ENCODE measurements at places on chromosomes 4 and X.

DNA sequence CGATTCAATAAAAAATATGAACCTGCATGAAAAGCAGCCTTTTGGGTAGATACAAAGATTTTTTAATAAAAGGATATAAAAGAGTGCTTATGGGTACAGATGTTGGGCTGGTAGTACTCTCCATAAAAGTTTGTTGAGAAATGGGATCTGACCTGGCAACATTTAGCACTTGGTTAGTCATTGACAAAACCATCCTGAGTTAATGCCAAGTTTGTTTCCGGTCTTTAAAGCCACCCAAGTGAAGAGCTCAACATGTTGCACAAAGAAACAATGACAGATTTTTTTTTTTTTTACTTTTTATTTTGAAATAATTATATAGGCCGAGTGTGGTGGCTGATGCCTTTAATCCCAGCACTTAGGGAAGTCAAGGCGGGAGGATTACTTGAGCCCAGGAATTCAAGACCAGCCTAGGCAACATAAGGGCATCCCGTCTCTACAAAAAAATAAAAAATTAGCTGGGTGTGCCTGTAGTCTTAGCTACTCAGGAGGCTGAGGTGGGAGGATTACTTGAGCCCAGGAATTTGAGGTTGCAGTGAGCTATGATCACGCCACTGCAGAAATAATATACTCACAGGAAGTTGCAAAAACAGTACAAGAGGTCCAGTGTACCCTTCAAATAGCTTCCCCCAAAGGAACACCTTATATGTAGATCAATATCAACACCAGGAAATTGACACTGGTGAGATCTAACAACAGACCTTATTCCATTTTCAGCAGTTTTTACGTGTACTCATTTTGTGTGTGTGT lies 16.6 kb downstream of the CHST7 start:
- DNase-seq = no peak

DNA sequence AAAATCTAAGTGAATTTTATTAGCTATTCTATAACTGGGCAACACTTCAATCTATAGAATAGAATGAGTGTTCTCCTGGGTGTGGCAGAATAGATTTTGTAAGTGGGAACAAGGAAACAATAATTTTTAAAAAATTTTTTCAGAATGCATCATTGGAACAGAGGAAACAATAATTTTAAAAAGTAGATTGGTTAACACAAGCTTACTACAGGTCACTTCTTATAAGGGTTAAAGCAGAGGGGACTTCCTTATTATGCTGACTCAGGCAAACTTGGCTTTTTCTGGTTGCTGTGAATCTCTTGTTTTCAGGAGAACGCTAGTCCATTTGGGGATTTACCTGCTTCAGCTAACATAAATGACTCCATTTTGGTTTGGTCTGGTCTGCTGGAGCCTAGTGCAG lies 52.5 kb downstream of the HOPX start:
- DNase-seq = no peak

- no peak for DNase-seq
Measured at GRCh38 chr4:2222838-2223237, 19.1 kb downstream of the HAUS3 start.

GRCh38 chrX:139200793-139201192 lies 329.7 kb upstream of the F9 start:
- no peak for DNase-seq

GRCh38 chr4:124806403-124806802 lies 93.9 kb upstream of the ANKRD50 start:
- DNase-seq = no peak

- DNase-seq = no peak
Measured at GRCh38 chrX:106928227-106928626, 8.0 kb downstream of the CLDN2 start.

DNA sequence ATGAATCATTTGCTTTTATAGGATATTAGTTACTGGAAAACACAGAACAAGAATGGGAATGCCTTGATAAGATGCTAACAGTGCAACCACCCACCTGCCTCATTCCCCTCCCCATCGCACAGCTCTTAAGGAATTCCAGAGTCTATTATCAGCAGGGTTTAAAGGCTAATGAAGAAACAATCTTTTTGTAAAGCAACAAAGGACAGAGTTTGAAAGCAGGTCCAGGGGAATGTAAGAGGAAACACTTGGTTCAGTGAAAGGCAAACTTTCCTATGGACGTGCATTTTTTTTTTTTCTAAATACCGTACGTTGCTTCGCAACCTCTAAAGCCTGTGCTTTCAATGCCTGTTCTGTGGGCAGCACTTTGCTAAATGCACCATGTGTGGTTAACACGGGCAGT lies 92.5 kb downstream of the GPR50 start:
- DNase-seq = no peak

- no peak for DNase-seq
Measured at GRCh38 chr4:31051565-31051964, 331.4 kb downstream of the PCDH7 start.

DNA sequence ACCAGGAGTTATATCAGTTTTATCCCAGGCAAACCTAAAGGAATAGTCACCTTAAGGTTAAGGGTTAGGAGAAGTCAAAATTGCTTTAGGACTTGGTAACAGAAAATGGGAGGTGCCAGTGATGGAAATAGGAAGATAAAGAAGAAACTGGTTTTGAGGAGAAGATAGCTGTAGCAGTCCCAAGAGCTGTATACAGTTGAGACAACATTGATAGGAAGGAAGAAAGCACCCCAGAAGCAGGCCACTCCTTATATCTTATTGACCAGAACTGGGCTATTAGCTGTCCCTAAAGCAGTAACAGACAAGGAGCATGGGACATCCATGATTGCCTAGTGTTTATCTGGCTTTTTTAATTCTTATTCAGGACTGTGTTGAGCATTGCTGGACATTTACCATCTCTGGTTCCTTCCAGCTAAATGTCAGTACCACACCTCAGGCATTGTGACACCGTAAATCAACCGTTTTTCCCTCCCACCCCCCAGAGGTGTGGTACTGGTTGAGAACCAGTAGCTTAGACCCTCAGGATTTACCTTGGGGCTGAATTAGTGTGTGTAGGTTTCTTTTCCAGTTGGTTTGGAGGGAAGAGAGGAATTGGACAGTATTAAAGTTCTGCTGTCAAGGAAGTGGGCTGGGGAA lies 2.0 kb upstream of the PGRMC2 start:
- peak; percentile 8 for DNase-seq

DNA sequence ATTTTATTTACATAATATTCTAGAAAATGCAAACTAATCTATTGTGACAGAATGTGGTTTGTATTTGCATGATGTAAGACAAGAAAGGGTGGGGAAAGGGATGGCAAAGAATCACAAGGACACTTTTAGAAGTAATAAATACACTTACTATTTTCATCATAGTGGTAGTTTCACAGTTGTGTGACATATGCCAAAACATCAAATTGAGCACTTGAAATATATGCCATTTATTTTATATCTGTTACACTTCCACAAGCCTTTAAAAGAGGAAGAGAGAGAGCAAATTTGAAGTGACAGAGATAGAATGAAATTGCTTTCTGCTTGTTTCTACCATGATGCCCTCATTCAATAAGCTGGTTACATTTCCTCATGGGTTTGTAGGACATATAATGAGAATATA lies 230.0 kb upstream of the NWD2 start:
- DNase-seq = no peak

DNA sequence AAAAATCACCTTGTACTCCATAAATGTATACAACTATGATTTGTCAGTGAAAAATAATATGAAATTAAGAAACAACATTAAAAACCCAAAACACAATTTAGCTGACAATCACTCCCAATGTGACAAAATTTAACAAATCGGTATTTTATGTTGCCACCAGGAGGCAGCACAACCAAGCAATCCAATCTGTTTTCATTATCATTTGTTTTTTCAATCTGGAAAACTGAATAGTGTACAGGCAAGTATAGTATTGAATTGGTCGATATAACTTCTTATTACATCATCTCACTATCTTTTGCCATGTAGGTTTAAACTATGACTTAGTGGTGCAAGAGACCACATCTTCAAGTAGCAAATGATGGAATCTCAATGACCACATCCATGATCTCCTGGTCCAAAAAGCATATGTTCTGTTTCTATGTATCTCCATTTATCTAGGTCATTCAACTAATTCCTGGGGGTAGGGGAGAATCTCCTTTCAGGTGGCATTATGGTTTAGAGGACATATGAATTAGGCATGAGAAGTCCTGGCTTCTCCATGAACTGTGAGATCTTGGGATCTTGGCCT lies 112.9 kb upstream of the AGA start:
- DNase-seq = peak; percentile 51

DNA sequence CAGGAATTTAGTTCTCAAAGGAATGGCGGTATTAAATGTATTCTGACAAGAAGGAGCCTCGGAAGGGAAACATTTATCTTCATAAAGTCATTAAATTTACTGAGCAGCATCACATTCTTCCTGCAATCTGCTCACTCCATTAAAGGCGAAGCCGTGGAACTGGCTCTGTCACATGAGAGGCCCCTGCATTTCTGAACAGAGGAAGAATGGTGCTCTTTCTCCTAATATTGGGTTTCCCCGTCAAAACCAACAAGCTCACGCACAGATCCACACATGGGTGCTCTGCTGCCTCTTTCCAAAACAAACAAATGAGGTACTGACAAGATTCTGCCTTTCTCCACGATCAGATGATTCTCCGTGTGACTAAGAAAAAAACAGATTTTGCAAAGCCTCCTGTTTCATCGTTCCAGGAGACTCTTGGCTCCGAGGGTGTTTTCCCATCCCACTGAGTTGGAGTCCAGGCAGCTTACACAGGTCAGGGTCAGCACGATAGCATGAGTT lies 191.2 kb downstream of the IDS start:
- no peak for DNase-seq

- peak; percentile 61 for DNase-seq
Measured at GRCh38 chr4:143335979-143336780, 496 bp upstream of the GAB1 start.

DNA sequence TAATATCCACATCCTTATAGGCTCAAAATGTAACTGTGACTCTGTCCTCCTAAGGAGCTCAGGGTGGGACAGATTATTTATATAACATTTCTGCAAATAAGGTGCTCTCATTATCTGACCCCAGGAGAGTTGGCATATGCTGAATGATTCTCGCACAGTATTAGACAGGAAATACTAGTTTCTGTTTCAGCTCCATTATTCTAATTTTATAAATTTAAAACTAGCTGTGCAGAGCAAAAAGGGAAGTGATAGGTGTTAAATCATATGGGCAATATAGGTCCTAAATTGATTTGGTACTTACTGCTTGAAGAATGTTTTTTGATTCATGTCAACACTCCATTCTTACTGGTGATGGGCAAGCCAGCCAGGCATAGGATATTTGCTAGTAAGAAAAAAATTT lies 141.5 kb downstream of the GLRA2 start:
- DNase-seq = peak; percentile 3

DNA sequence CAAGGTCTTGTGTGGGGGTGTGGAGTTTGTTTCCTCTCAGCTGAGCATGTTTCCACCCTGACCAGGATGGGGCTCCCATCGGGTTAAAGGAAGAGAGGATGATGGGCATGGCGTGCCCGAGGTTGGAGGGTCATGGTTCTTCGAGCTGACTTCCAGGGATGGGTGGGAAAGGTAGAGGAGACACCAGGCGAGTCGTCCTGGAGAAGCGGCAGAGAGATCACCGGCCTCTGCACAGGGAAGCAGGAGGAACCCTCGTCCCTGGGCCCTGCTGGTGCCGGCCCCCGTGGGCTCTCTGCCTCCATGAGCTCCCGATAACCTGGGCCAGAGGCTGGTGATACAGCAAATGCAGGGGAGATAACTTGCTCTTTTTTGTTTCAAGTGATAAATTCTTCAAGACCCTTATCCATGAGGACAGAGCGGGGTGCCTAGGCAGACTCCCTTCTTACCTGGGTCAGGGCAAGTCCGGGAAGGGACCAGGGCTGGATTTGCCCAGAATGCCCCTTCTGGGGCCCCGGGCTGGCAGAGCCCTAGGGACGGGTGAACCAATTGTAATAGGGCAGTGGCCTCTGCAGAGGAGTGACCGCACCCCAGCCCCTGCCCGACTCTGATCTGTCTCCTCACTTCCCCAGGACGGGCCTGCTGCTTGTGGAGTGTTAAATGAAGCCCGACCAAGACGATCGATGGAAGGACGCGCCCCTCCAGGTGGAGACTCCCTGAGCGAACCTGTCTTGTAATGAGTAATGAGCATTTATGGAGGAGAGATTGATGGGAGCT lies 63.0 kb downstream of the CPZ start:
- DNase-seq = no peak

- peak; percentile 73 for DNase-seq
Measured at GRCh38 chr4:173752610-173753230, 222.7 kb upstream of the HAND2 start.

GRCh38 chr4:11824566-11824965 lies 395.9 kb upstream of the HS3ST1 start:
- no peak for DNase-seq

DNA sequence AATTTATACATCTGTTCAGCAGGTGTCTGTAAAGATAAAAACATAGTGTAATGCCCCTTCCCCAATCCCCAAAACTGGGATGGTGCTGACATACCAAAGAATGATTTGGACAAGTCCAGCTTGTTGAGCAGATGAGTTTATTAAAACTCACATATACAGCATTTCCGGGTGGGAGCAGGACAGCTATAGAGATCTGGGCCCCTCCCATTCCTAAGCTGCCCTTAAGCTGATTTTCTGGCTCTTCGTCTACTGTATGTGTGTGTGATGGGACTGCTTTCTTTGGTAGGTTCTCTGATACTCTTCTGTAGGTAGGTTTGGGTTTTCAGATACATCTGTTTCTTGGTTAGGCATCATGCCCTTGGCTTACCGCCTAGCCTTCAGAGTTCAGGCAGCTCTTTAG lies 703.7 kb upstream of the PCDH10 start:
- DNase-seq = no peak

DNA sequence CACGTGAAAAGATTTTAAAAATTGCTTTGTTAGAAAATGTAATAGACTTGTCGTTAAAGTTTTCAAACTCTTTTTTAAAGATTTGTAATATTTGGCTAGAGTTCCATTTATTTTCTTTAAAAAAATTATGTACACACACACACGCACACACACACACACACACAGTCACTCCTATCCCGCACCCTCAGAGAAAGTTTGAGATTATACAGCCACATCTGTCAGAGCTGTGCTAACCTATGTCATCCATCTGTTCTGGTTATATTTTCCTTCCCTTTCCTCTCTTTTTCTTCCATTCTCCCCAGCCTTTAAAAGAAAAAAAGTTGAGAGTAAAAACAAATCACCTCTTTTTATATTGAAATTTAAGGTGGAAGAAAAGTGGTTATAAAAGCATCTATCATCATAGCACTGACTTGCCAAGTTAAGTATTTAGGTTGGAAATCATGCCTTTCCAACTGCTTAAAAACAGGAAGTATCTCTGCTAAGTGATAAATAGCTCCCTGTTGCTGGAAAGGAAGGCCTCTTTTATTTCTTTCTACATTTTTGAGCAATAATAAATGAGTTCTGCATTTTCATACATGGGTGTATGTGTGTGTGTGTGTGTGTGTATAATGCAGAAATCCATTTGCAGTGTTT lies 163.3 kb upstream of the SPRY1 start:
- no peak for DNase-seq

GRCh38 chr4:33831442-33832066 lies 2412.8 kb downstream of the ARAP2 start:
- DNase-seq = no peak

DNA sequence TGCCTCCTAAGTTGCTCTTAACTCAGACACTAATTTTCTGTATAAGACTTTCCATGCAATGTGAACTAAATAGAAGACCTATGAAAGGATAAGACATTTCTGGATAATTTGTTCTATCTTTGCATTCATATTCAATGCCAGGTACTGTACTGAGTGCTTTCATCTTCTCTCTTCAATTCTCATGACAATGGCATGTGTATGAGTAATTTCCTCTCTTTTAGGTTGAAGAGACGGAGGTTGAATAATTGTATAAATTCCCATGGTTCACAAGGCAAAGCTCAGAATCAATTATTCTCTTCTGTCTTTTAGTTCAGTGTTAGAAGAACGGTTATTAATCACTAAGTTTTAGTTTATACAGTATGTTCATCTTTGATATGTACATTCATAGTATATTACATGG lies 29.3 kb upstream of the CFAP299 start:
- no peak for DNase-seq
